ENCODE measurements at places on chromosomes 6 and 20. TPM values are rescaled to one million over a fixed set of nuclear protein-coding genes. Genes with fewer than 3 reads are reported as not detected.

NFATC2 gene
- total RNA-seq = 5.4 TPM

DNA sequence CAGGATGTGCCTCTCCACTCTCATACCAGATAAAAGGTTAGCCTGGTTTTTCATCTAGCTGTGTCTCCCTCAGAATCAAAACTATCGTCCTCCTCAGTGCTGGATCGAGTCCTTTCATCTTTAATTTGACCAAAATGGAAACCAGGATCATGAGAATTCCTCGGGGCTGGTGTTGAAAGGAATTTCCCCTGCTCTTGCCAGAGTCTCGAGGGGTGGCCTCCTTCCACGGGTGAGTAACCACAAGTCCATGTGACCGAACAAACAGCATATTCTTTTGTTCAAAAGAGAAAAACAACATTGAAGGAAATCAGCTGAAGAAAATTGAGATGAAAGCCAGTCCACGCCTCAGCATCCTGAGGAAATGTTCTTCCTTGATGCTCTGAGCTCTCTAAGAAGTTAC, 165.9 kb upstream of the CDYL start:
- DNase-seq = no peak

DNA sequence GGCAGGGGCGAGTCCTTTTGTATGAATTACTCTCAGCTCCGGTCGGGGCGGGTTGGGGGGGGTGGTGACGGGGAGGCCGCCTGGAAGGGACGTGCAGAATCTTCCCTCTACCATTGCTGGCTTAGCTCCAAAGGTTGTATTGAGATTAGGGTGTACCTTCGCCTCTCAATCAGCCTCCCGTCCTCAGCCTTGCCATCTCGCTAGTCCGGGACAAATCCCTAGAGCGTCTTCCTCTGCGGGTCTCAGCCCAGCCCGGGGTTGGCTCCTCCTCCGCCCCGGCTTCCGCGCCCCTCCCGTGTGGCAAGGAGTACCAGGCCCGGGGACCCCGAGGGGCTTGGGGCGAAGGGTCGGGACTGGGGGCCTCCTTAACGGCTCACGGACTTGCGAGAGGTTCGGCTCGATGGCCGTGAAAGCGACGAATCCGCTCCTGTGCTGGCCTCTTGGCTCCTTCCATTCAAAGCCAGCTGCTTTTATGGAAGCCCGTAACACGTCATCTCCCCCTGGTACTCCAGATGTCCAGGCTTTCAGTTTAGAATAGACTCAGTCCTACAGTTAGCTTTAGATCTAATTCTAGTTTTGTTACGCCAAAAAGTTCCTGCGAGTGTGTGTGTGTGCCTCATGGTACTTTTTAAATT, 636 bp upstream of the EEF1A1 start:
- DNase-seq = peak; percentile 75

- DNase-seq = no peak
Measured at GRCh38 chr20:14208956-14209355, 128.5 kb downstream of the FLRT3 start.

DNA sequence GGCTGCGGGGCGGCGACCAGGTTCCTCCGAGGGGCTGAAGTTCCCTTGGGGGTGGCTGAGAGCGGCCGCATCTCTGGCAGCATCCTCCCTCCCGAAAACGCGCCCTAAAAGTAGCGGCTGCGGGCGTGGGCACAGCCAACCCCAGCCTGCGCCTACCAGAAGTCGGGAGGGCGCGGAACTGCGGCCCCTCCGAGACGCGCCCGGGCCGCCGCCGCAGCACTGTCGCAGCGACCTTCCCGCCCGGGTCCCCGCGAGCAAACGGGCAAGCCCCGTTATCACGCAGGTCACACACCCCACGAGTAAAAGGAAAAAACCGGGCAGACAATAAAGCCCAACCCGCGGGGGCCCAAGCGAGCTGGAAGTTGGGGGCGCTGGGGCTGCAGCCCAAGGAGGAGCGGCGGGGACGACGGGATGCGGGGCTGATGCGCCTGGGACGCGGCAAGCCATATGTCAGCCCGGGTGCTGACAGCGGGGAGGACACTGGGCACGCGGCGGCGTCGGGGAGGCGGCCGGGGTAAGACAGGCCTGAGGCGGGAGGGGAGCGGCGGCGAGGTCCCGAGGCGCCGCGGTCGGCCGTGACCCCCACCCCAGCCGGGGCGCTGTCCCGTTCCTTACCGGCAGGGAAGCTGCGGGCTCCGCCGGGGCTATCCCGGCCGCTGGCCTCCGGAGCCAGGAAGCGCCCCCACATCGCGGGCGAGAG, 659 bp downstream of the CEP85L start:
- DNase-seq = peak; percentile 66

TRIM40 gene
- 0.79 TPM for total RNA-seq
